ENCODE measurements at places on chromosomes 16 and 17.

DNA sequence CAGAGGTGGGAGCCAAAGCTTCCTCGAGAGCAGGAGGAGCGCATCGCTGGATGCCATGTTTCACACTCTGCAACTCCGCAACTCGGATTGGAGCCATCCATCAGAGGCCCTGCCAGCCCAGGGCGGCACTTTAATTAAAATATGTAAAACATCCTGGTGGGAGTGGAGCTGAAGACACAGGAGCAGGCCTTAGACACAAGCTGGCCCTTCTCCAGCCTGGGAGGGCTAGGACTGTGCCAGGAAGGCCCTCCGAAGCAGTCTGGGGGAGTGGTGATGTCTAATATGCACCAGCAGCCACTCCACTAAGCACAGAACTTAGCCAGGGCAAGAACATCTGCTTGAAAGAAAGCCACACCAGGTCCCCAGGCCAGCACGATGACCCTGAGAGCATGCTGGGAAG is 5.8 kb upstream of the CCDC182 start:
- no peak for DNase-seq

GRCh38 chr16:72877374-72878028 is 170.4 kb downstream of the ZFHX3 start:
- DNase-seq, result no peak

DNA sequence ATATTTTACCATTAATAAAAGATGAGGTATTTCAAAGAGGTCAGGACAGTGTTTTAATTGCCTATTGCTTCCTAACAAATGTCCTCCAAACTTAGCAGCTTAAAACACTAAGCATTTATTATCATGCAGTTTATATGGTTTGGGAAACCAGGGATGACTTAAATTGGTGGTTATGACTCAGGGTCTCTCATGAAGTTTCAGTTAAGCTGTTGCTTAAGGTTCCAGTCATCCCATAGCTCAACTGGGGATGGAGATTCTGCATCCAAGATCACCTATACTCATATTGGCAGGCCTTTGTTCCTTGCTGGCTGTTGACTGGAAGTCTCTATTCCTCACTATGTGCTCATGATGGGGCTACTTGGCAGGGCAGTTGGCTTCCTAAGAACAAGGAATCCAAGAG is 1329.9 kb upstream of the GOT2 start:
- DNase-seq, result no peak

DNA sequence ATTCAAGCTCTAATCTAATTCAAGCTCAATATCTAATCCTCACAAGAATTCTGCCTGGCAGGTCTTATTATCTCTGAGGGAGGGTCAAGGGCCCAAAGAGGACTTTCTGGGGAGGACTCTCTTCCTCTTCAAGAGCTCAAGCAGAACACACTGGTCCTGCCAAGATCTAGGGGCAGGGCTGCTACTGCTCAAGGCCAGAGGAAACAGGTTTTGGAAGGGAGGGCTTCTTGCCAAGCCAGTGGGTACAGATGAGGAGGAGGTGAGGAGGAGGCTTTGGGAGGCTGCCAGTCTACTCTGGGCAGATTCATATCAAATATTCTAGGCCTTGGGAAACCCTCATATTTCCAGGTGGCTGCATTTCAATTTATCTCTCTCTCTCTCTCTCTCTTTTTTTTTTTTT is 51.8 kb upstream of the IL34 start:
- no peak for DNase-seq

DNA sequence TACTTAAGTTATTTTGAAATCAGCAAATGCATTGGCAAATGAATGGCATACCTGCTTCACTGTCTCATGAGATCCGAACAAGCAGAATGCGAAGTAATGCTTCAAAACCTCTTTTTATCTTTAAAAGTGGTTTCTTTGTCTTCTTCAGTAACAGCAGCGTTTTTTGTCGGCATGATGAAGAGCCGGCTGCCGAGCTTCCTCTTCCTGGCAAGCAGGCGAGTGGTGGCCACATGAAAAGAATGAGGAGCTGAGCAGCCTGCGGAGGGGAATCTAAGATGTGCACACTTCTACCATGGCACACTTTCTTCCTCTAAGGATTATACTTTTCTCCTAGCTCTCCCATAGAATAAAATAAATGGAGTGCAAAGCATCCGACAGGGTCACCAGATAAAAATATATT is 42.4 kb upstream of the AKTIP start:
- DNase-seq, result peak; percentile 54

- no peak for DNase-seq
Observed at GRCh38 chr16:80189476-80190175, 351.2 kb upstream of the DYNLRB2 start.

DNA sequence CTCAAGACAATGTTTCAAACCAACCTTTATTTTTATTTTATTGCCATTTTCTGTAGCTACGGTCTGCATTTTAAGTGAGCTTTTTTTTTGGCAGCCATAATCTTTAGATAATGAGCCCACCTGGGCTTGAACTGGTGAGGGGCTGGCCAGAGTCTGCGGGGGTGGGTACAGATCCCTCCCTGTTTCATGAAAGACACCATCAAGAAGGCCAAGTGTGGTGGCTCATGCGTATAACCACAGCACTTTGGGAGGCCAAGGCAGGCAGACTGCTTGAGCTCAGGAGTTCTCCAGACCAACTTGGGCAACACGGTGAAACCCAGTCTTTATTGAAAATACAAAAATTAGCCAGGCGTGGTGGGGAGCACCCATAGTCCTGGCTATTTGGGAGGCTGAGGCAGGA is 113.7 kb downstream of the CPPED1 start:
- no peak for DNase-seq
